Esophagus muscularis mucosa (tissue), 4 donors: ENCODE measurements at places on chromosomes 1 and 21. TPM values are rescaled to one million over a fixed set of nuclear protein-coding genes. Genes with fewer than 3 reads are reported as not detected.

LENEP gene
- total RNA-seq: not detected

COL24A1 gene
- 4.6 TPM for total RNA-seq

VSIG8 gene
- total RNA-seq: not detected

CHI3L2 gene
- not detected for total RNA-seq

FAM151A gene
- total RNA-seq: not detected

ARHGAP29 gene
- 26.7 TPM for total RNA-seq

SIM2 gene
- not detected for total RNA-seq

PLXNA2 gene
- total RNA-seq: 26.7 TPM

ARHGEF19 gene
- total RNA-seq: 3.6 TPM

CA6 gene
- total RNA-seq: not detected

KCNE2 gene
- 0.40 TPM for total RNA-seq

FCRLB gene
- not detected for total RNA-seq

IFI44L gene
- total RNA-seq: 12.8 TPM

PTTG1IP gene
- 253 TPM for total RNA-seq

MAN1C1 gene
- total RNA-seq: 20.2 TPM

DCDC2B gene
- not detected for total RNA-seq
